ENCODE measurements at places on chromosomes 12 and 14.

GRCh38 chr14:37546621-37547447, 48.2 kb downstream of the FOXA1 start:
- DNase-seq = no peak

GRCh38 chr14:60648934-60649874, at the start of gene SIX1:
Gene SIX1 (minus strand): TSS chr14:60649477. CDS start chr14:60649189, 288 bp downstream.
- no peak for DNase-seq

GRCh38 chr12:82671673-82672195, 15.0 kb upstream of the TMTC2 start:
- no peak for DNase-seq

DNA sequence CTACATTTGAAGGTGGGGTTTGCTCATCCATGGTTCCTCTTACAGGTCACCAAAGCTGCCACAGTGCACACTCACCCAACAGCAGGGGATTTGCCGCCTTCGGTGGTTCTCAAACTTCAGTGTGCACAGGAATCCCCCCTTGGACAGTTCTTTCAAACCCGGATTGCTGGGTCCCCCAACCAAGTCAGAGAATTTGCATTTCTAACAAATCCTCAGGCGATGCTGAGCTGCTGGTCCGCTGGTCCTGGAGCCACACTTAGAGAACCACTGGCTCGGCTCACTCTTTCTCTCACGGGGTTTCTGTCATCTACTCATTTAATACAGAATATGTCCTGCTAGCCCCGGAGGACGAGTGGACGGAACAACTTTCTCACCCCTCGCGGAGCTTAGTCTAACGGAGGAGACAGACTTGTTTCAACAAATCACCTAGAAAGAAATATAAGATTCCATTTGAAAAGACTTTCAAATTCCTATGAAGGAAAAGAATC, 24.1 kb upstream of the ZFP36L1 start:
- DNase-seq = no peak

DNA sequence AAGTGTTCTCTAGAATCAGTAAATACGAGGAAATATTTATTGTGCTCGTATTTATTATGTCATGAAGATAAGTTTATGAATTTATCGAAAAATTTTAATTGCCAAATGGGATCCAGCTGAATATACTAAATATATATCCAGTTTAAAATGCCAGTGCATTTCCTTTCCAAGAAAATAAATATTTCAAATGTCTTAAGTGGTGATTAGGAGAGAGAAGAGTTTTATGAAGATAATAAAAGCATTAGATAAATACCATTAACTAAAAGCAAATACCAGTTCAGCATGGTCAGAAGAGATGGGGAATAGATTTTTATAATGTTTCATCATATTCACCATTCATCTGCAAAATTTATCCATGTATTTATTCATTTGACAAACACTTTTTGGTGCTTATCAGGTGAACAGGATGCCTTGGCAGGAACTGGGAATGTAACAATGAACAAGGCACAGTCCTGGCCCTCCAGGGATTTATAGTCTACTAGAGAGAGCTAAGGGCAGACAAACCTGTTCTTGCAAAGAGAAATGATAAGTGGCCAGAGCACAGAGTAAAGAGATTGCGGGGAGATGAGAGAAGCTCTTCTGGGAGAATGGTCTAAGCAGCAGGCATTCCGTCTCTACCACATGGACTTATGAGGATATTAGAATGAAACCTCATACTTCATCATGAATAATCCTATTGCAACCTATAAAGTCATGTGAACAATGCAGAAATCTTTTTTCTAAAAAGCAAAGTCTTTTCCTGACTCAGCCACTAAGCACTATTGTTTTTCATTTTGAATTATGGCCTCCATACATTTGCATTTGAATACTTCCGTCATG, 143.7 kb upstream of the ABCD2 start:
- no peak for DNase-seq

DNA sequence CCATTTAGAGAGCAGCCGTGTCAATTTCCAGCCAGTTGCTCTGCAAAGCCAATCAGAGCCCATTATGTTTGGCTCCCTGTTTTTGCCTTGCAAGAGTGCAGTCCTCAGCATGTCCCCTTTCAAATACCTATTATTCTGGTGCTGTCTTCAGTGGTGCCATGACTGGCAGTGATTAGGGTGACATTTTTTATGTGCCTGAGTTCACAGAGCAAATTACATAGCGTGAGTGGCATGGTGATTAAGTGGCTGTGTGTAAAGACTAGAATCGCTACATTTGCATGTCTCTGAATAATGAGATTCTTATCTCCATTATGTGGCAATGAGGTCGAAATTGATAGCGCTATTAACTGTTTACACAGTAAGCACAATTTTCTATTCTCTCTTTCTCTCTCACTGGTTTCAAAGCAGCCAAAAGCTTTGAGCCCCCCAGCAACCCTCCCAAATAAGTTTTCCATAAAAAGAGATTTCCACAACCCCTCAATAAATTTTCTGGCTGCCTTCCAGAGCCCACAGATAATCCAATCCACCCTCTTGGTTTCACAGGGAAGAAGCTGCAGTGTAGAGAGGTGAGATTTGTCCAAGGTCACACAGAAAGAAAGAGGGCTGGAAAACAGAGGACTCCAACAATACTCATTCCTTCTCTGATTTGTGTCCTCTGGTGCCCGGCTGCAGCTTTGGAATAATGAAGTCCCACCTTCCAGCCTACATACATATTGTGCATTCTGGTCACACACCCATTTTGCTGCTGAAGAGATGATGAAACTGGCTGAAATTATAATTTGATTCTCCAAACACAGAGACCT, 58.8 kb upstream of the NUDT4 start:
- no peak for DNase-seq

DNA sequence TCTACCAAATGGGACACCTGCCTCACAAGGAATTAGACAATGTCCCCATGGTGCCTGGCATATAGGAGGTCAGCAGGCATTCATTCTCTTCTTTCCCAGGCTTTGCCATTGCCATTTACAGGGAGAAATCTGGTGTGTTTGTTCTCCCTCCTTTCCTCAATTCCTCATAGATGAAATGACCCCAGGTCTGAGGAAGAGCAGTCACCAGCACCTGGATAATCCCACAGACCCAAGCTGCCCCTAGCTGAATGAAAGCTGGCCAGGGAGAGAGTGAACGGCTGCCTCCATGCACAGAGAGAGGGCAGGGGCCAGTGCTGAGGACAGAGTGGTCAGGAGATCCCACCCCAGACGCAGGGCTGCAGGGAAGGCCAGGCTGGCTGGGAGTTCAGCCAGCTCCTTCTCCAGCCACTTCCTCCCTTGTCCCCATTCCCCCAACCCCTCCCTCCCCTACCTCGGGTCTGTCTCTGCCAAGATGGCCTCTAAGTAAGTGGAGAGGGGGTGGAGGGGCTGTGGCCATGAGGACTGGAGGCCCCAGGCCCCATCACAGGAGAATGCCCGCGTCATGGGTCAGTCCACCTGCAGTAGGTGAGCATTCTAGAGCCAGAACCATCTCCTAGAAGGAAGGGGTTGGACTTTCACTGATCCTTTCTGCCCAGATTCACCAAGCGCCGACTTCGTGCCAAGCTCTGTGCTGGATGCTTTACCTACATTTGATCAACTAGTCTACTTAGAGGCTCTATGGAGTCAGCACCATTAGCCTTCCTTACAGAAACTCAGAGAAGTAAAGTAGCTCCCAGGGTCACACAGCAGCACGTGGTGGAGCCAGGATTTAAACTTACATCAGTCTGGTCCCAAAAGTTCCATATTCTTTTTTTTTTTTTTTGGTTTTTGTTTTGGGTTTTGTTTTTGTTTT, 2.0 kb upstream of the KRT4 start:
- DNase-seq = no peak

GRCh38 chr12:40382217-40382616, 157.4 kb downstream of the LRRK2 start:
- no peak for DNase-seq

GRCh38 chr12:8065991-8066594, at the start of gene C3AR1:
Gene C3AR1 (minus strand): TSS chr12:8066359. CDS start chr12:8060185, 6,174 bp downstream.
- no peak for DNase-seq

GRCh38 chr12:83945871-83946270, 966.7 kb downstream of the SLC6A15 start:
- no peak for DNase-seq

DNA sequence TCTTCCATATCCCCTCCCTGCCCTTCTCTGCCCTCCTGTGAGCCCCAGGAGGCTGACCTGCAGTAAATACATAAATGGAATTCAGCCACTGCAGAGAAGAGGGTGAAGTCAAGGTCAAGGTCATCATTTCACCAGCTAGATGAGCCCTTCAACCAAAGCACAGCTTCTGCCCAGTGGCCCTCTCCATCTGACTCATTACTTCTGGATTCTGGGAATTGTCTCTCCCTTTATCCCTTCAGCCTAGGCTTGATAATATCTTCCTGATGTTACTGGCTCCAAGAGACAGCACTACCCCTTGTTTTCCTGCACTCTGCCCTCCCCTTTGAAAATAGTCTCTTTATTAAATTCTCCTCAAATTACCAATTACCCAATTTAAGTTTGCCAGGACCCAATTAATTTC, 64.5 kb downstream of the TTC9 start:
- DNase-seq = no peak

DNA sequence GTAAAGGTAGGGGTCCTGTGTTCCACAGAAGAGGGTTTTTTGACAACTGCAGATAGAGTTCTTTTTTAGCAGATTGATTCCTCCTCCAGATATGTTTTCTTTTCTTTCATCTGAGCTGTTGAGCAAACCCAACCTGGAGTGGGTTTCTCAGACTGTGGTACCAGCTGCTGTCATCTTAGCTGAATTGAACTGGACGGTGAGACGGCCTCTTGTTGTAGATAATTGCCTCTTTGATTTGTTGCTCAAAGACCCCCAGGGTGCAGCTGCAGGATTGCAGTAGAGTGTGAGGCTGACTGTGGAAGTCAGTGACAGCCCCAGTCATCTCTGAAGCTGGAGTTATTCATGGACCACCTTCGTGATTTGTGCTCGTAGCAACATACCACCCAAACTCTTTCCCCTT, 317.7 kb downstream of the AACS start:
- DNase-seq = no peak

DNA sequence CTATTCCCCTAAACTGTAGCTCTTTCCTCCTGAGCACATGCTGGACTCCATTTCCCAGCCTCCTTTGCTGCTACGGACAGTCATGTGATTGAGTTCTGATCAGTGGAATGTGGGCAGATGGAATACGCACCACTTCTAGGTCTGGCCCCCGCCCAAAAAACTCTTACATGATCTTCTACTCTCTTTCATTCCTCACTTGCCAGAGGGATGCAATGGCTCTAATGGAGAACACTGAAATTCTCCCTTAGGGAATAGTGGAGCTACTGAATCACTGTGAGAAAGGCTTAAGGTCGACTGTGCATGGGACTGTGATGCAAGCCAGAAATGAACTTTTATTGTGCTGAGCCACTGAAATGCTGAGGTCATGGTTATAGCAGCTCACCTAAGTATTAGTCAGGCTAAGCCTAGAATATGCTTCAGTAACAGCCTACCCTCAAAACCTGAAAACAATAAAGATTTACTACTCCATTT, 13.0 kb upstream of the TMED2 start:
- no peak for DNase-seq

Measured in CMK (cell line).